ENCODE measurements at places on chromosomes 2 and 18.

- peak; percentile 44 for DNase-seq
Observed at GRCh38 chr2:68466361-68466777, 725 bp downstream of the FBXO48 start.

GRCh38 chr2:233477548-233478433 is 88.8 kb downstream of the USP40 start:
- no peak for DNase-seq

- no peak for DNase-seq
Observed at GRCh38 chr2:230665263-230665691, 47.4 kb upstream of the CAB39 start.

DNA sequence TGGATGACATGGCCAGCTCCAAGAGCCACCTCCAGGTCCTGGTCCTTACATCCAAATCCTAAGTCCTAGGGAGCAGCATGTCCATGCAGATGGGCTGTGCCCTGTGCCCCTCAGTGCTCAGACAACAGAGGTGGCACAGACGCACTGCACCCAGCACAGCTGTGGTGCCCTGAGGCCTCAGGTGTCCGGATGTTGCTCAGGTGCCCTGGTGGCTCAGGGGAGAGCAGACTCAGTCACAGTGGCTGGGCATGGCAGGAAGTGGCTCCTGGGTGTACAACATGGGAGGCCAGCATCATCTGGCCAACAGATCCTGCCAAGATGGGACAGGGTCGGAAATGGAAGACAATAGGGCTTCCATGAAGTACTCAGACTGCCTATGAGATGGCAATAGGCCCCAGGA is 50.1 kb downstream of the TIMM21 start:
- DNase-seq, result no peak

DNA sequence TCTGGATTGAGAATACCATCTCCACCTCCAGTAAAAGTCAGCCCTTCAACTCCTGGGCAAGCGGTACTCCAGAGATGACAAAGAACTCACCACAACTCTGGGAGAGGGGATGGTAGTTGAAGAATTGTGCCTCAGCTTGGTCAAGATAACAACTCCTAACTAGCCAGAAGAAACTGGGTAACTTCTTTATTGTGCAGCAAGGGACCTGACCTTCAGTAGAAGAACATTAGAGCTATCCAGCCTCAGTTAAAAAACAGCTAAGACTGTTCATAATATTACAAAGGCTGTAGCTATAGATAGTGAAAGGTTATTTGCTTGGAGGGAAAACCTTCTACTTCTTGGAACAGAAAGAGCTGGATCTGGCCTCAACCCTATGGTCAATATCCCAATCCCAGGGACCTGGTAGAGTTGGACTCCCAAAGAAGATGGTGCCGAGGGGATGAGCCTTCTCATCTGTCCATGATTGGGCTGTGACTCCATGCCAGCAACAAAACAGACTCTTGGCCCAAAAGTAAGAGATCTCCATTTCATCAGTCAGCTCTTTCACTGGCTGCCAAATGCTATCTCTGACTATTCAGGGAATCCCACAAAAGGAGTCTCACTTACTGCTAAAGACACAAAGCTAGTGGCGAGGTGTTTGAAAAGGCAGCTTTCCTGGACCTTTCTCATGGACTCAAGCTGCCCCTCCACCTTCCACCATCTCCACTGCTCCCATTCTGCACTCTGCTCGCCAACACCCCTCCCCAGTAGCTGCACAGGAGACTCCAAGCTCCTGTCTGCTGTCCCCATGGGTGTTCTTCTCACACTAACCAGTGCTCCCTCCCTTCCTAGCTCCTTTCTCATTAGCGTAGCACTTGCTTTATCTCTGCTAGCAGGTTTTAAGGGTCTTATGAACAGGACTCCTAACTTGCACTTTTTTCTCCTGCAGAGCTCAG is 145.8 kb downstream of the CAPN13 start:
- no peak for DNase-seq

DNA sequence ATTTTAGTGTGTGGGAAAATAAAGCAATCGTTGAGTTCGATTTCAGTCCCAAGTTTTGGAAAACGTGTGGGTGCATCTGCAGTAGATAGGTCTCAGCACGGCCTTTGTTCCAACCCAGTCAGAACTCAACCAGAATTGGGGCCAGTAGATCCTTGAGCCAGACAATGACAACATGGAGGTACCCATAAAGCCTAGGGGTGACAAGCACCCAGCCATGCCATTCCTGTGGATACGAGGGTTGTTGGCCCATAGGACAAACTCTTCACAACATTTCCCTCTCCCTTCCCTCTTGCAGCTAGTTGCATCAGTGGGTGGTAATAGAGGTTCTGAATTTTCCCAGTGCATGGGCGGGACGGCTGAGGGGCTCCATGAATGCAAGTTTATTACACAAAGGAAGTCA is 60.1 kb downstream of the ST3GAL5 start:
- DNase-seq, result no peak

- DNase-seq, result peak; percentile 95
Observed at GRCh38 chr2:156405586-156405985, 30.6 kb upstream of the GPD2 start.

- DNase-seq, result no peak
Observed at GRCh38 chr2:898319-898718, 52.3 kb upstream of the SNTG2 start.

DNA sequence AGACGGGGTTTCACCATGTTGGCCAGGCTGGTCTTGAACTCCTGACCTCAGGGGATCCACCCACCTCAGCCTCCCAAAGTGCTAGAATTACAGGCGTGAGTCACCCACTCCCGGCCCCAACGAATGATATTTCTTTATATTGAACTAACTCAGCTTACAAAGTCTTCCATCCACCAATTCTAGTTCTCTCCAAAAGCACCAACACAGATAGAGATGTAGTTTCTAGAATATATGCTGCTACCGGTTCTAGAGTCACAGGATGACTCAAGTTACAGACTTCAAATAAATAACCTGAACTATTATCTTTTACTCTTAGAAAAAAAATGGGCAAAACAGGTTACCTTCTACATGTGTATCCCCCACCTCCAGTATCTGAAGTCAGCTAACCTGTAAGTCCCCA is 9.2 kb downstream of the ACAA2 start:
- DNase-seq, result no peak

DNA sequence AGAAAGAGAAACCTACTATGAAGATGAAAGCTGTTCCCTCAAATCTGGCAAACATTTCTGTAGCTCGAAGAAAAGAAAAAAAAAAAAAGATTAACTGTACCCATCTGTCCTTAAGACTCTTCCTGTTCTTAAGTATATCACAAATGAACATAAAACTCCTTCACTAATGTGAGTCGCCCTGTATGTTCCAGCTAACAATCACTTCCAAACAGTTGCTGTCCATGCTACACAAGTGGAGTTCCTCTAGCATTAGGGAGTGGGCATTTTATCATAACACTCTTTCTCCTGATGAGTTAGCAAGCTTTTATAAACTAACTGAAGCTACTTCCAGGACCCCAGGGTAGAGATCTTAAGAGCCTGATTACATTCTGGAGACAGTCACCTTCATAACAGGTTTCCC is 5.8 kb downstream of the CUL3 start:
- peak; percentile 12 for DNase-seq

DNA sequence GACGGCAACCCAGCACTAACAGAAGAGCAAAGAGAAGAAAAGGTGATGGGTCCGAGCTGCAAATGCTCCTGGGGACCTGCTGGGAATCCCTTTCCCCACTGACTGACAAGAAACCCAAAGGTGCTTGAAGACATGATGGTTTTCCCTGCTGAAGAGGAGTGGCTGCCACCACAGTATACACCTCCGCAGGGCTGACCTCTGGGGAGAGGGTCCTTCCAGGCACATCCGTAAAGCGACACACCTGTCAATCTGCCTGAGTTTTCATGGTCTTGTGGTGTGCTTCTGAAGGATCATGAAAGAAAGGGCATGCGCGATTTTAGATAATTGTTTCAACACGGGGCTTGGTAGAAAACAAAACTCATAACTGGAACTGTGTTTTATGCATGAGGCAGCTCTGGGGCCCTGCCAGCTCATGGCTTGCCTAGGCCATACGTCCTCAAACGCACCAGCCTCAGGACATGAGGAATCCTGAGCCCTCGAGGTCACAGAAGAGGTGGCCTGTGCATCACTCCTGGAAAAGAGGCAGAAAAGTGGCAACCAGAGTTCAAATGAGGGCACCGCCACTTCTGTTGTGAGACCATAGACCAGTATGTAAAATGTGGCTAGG is 51.8 kb downstream of the SERTAD2 start:
- no peak for DNase-seq

- DNase-seq, result no peak
Observed at GRCh38 chr2:233416706-233417105, 62.4 kb downstream of the DGKD start.

DNA sequence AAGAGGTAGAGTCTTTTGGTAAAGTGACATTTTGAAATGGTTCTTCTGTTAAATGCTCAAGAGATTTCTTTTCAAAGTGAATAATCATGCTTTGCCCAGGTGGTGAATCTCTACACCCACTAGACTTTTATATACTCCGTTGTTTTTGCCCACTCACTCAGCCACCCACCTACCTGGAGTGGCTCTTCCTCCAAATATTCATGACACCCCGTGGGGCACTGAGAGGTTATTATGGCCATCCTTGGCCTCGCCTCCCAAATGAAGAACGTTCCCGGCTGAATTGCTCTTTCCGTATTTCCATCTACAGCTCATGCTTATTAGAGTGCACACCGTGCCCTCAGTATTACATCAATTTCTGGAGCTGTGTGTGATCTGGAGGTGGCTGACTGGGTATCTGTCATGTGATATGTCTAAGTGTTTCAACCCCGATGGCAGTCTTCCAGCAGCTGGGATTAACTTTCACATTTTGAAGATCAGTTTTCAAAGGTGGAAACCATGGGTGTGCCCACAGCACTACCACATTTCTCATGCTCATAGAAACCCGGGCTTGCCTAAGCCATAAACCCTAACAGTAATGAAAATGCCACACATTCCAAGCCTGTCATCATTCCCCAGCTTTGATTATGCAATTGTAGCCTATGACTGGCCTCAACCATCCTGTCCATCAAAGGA is 406.6 kb upstream of the MMADHC start:
- DNase-seq, result no peak

DNA sequence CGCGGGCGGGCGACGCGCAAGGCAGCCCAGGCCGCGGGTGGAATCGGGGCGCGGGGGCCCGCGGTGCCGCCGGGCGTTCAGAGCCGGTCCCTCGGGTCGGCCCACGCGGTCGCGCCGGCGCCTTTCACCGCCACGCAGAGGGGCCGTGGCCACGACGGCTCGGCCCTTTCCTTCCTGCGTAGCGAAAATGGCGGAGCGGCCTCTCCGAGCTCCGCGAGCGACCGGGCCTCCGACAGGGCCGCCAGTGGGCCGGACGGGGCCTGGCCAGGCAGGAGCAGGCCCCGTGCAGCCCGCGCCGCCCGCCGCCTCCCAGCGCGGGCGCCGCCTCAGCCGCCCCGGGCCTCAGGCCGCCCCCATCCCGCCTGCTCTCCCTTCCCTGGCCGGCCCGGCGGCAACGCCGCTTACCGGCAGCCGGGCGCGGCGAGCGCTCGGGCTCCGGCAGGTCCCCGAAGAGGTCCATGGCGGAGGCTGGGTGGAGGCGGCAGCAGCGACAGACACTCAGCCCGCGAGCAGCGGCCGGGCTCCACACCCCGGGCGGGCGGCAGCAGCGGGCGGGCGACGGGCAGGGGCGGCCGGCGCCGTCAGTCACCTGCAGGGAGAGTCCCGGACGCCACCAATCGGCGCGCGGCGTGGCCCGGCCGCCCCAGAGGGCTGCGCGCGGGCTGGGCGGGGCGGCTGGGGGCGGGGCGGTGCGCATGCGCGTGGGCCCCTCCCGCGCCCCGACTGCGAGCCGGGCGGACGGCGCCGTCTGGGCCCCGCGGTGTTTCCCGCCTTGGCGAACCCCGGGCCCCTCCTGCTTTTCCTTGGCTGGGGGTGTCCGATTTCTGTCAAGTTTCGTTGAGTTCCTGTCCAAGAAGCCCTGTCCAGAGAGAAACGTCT is at the start of gene ILKAP:
Gene ILKAP, minus strand, starts transcription at position 602 of the 879 bp plus-strand sequence. Its CDS starts 142 bp downstream, at position 460.
- peak; percentile 69 for DNase-seq

GRCh38 chr2:24894750-24895149 is 25.3 kb downstream of the ADCY3 start:
- peak; percentile 32 for DNase-seq

DNA sequence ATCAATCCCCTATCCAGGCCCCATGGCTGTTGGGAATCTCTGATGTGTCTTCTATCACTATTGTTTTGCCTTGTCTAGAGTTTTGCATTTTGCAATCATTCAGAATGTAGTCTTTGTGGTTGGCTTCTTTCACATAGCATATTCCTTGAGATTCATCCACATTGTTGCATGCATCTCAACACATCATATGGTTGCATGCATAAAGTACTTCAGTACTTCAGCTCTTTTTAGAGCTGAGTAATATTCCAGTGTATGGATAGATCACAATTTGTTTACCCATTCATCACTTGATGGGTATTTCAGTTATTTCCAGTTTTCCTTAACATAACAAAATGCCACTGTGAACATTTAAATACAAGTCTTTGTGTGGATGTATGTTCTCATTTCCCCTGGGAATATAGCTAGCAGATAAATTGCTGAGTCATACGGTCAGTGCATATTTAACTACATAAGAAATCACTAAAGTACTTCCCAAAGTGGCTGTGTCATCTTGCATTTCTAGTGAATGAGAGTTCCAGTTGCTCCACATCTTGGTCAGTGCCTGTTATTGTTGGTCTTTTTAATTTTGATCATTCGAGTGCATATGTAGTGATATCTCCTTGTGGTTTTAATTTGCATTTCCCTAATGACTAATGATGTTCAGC is 138.8 kb downstream of the BCL11A start:
- peak; percentile 60 for DNase-seq

DNA sequence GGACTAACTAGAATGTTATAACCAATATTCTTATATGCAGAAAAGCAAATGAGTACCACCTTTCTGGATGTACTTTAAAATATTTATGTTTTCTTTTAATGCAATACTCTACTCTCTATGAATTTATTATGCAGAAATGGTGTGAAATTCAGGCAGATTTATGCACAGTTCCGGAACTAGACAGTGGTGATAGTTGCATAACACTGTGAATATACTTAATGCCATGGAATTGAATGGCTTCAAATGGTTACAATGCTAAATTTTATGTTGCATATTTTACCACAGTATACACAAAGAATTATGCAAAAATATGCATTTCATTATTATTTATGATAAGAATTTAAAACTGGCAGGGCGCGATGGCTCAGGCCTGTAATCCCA is 287.8 kb upstream of the FN1 start:
- no peak for DNase-seq

- DNase-seq, result no peak
Observed at GRCh38 chr2:54708584-54709335, 14.7 kb upstream of the EML6 start.

- DNase-seq, result no peak
Observed at GRCh38 chr2:20621366-20622295, 29.3 kb downstream of the HS1BP3 start.

GRCh38 chr2:23077596-23077995 is 307.4 kb upstream of the KLHL29 start:
- DNase-seq, result no peak

- DNase-seq, result no peak
Observed at GRCh38 chr18:30415903-30416302, 626.6 kb downstream of the DSC3 start.

GRCh38 chr2:19472391-19472978 is 114.1 kb upstream of the OSR1 start:
- no peak for DNase-seq

Data from MV-4-11 (cell line).